Dorsolateral prefrontal cortex (tissue), 122 donors: ENCODE measurements at places on chromosomes 5 and 9. TPM values are rescaled to one million over a fixed set of nuclear protein-coding genes. Genes with fewer than 3 reads are reported as not detected.

Gene TAF1L
- not detected for total RNA-seq

Gene GABRB2
- total RNA-seq: 163 TPM

Gene FOXB2
- not detected for total RNA-seq

GRCh38 chr9:14958989-14959388 is 48.8 kb upstream of the FREM1 start:
- DNase-seq: no peak

DNA sequence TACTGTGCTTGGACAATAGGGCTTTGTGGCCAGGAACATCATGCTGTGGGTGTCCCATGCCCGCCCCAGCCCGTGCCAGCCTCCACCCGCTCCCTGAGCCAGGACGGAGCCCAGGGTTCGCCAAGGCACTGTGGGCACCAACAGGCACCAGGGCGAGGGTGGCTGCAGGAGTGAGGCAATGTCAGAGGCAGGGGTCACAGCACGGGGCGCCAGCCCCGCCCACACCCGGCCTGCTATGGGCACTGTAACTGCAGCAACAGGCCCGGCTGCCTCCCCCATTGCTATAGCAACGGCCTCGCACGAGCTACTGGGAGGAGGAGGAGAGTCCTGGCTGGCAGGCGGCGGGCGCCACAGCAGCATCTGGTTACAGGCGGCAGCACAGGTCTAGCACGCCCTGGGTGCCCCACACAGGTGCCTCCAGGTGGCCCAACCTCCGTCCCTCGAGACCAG is 2.5 kb downstream of the ABCA2 start:
- peak; percentile 100 for DNase-seq

GRCh38 chr5:180424094-180424493 is 70.1 kb upstream of the CNOT6 start:
- DNase-seq: no peak

- no peak for DNase-seq
Observed at GRCh38 chr5:172618574-172619365, 22.3 kb upstream of the NEURL1B start.

- DNase-seq: no peak
Observed at GRCh38 chr9:8390571-8390970, 591.0 kb upstream of the DMAC1 start.
